CD4-positive, alpha-beta T cell treated with Interleukin-12 subunit alpha and Interleukin-12 subunit beta, for 1 hour (primary cell): ENCODE measurements at places on chromosomes 12 and 14.

DNA sequence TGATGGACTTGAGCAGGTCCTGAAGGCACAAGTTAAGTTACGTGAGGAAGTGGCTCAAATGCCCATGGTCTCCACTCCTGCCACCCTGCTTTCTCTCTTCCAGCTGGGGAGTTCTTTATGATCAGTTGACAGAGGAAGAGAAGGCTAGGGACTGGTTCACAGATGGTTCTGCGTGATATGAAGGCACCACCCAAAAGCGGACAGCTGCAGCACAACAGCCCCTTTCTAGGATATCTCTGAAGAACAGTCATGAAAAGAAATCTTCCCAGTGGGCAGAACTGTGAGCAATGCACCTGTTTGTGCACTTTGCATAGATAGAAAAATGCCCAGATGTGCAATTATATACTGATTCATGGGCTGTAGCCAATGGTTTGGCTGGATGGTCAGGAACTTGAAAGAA lies 162.4 kb upstream of the FSCB start:
- no peak for DNase-seq

DNA sequence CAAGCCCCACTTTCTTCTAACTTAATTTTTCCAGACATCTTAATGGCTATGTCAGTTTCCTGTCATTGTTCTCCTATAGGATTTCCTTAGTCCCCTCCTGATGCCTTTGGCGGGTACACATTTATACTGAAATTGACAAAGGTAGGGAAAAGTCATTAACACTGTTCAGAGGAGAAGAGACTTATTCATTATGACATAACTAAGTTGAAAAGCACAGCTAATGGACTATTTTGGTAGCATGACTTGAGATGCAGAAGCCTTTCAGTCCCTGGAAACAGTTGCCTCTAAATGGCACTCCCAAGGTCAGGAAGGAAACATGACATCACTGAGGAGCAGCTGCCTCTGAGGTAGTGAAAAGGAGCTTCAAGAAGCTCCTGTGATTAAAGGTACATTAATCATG lies 317.5 kb upstream of the KITLG start:
- DNase-seq: no peak

DNA sequence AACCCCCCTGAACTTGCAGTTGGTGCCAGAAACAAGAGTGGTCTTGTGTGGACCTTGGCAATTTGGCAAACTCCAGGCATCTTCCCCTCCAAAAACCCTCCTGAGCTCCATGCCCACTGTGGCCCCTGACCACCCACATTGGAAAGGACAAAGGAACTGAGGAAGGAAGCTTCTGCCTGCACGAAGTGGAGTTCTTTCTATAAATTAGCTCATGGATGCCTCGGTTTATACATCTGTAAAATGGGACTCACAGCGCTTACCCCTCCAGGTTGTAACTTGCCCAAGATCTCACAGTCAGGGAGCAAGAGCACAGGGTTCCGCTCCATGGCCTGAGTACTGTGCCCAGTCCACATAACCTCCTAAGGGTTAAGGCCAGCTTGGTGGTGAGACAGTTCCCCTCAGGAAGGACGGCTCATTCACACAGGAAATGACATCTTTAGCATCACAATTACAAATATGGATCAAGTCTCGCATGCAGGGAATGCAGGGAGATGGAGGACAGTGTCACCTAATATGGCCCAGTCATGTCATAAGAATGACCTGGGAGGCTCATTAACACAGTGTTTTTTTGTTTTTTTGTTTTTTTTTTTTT lies 66.6 kb downstream of the CLMN start:
- no peak for DNase-seq

- DNase-seq: no peak
Observed at GRCh38 chr14:51592836-51593235, 58.9 kb upstream of the FRMD6 start.

- DNase-seq: no peak
Observed at GRCh38 chr14:25820368-25820767, 770.4 kb upstream of the STXBP6 start.

DNA sequence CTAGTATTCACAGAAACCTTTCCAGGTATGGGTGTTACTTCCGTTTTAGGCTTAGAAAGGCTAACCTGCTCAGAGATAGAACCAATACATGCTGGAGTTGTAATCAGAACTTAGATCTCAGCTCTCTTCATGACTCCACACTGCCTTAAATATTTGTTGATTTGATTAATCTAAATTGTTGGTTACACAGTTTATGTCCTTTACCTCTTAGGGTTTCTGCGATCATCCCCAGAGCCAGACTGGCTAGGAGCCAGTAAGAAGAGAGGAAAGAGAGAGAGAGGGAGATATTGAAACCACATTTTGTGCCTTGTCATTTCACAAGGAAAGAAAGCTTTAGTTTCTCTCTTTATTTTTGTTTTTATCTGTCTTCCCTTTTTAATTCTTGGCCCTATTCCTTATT lies 16.8 kb upstream of the MGP start:
- no peak for DNase-seq

- DNase-seq: no peak
Observed at GRCh38 chr12:127400221-127400620, 866.7 kb upstream of the TMEM132C start.

- no peak for DNase-seq
Observed at GRCh38 chr14:29320286-29320685, 553.7 kb downstream of the FOXG1 start.

GRCh38 chr14:89900802-89901201 lies 53.7 kb downstream of the EFCAB11 start:
- no peak for DNase-seq

- no peak for DNase-seq
Observed at GRCh38 chr12:49111206-49111605, 559 bp upstream of the LMBR1L start.

GRCh38 chr12:69739287-69740191 lies 879 bp downstream of the RAB3IP start:
- peak; percentile 71 for DNase-seq

- no peak for DNase-seq
Observed at GRCh38 chr14:95524706-95525512, 8.5 kb upstream of the SYNE3 start.

- no peak for DNase-seq
Observed at GRCh38 chr12:32545413-32545980, 133.6 kb upstream of the DNM1L start.

DNA sequence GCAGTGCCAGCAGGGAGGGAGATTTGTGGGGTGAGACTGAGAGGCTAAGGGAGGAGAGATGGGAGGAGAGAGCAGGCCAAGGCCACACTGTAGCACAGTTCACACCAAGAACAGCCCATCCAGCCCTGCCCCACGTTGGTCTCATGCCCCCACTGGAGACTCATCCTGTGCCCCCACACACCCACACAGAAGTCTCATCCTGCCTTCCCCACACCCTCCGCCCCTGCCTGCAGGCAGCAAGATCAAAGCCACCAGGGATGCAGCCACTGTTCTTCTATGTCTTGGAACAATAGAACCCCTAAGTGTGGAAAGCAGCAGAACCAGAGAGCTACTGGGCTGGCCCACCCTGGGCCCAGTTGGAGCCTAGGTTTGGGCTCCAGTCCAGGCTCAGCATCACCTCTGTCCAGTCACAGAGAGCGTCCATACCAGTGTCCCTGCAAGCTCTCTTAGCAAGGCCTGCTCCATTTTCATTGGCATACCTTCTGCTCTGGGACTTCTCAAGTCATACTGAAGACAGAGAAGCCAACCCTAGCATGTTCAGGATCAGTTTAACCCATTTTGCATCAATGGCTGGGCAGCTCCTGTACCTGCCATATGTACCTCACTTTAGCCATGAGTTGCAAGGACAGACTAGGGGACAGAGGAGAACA lies 31.7 kb upstream of the HDAC7 start:
- DNase-seq: no peak

GRCh38 chr12:32140877-32141276 lies 34.2 kb downstream of the BICD1 start:
- DNase-seq: no peak

DNA sequence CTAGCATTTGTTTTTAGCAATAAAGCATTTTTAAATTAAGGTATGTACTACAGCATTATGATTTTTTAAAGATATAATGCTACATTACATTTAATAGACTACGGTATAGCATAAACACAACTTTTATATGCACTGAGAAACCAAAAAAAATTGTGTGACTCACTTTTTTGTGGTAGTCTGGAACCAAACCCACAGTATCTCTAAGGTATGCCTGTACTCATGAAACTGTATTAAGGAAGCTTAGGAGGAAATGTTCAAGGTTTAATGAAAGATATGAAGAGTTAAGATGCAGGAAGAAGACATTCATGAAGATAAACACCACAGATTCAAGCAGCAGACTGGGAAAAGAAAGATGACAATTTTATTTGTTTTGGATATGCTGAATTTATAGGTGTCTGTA lies 51.7 kb downstream of the PPP1R12A start:
- DNase-seq: no peak

GRCh38 chr12:112998987-112999767 lies 20.9 kb downstream of the OAS2 start:
- DNase-seq: no peak

DNA sequence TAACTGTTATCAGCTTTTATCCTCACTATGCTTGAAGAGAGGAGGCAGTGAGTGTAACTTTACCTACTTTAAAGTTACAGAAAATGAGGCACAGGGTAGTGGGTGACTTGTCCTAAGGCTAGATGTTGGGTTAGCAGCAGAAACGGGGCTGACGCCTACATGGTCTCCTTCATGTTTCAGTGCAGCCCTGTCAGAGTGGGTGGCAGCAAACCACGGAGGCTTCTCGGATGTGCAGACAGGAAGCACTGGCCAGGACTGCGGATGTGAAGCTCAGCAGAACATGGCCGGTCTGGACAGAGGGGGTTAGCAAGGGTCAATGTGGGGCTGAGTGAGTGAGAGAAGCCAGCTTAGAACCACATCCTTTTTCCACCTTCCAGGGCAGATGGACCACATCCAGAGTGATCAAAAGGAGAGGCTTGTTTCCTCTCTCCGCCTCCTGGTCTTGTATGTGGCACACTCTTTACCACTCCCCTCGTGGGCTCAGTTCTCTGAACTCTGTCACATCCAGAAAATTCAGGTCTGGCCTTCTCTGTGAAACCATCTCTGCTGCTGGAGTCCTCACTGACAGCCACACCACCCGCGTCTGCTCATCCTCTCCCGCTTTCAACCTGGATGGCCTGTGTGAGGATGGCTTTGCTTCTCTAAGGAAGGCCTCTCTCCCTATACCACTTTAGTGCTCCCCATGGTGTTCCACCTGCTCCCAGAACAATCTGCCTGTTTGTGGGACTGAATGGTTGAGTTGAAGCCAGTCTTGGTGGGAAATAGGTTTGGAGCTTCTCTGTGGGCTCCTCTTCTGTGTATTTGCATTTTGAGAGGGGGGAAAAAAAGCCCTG lies 14.1 kb downstream of the SUSD6 start:
- peak; percentile 68 for DNase-seq

DNA sequence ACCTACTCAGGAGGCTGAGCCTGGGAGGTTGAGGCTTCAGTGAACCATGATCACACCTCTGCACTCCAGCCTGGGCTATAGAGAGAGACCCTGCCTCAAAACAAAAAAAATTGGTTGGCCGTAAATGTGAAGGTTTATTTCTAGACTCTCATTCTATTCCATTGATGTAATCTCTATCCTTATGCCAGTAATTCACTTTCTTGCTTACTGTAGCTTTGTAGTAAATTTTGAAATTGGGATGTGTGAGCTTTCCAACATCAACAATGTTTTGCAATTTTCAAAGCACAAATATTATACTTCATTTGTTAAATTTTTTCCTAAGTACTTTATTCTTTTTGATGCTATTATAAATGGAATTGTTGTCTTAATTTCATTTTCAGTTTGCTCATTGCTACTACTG lies 24.6 kb downstream of the LIN52 start:
- no peak for DNase-seq

GRCh38 chr12:25531502-25532052 lies 21.5 kb downstream of the LMNTD1 start:
- no peak for DNase-seq

GRCh38 chr12:122190842-122191668 lies 8.1 kb downstream of the LRRC43 start:
- DNase-seq: peak; percentile 73

DNA sequence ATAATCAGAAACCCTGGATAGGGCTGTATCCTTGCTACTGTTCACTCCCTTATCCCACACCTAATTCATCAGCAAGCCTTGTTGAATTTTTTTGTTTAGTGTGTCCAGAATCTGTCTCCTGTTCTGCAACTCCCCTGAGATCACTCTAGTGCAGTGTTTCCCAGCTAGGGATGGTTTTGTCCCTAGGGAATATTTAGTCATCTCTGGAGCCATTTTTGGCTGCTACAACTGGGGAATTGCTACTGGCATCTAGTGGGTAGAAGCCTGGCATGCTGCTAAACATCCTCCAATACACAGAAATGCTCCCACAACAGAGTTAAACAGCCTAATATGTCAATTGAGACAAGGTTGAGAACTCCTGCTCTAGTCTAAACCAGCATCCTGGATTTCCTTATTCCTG lies 248.0 kb downstream of the NPAS3 start:
- DNase-seq: no peak

DNA sequence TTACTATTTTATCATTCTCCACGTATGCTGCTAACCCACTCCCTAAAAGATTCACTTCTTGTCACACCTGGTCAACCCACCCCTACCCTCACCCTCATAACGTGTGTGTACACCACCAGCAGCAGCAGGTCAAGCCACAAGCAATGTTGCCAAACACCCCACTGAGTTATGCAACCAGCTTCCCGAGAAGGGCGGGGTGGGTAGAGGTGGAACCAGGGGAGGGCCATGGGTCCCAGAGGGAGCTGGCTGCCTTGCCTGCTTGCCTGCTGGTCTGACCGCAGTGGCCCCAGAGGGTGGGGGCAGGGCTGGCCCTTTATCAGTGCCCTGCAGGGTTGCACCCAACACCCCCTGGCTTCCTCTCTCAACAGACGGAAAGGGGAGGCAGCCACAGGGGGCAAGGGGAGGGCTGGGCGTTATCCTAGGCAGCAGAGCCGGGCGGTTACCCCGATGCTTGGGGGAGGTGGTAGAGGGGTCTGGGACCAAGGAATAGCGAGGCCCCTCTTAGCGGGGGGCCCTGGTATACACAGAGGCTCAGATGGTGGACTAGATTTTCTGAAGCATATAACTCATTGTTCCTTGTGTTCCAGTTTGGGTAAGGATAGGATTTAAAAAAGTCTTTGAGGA lies 3.5 kb upstream of the NFE2 start:
- DNase-seq: peak; percentile 41

- no peak for DNase-seq
Observed at GRCh38 chr12:109765446-109765810, 51.8 kb downstream of the FAM222A start.

- DNase-seq: peak; percentile 81
Observed at GRCh38 chr14:67837011-67837624, 17.5 kb downstream of the RAD51B start.

GRCh38 chr12:54017027-54017788 lies 8.4 kb downstream of the HOXC8 start:
- DNase-seq: no peak

- DNase-seq: no peak
Observed at GRCh38 chr14:23387916-23388882, 11.4 kb downstream of the CMTM5 start.

GRCh38 chr12:93549174-93549573 lies 23.3 kb upstream of the SOCS2 start:
- no peak for DNase-seq
